ENCODE measurements at places on chromosomes 6 and 20.

GRCh38 chr6:42694586-42694985, 27.8 kb downstream of the PRPH2 start:
- no peak for DNase-seq

- no peak for DNase-seq
Observed at GRCh38 chr20:6888736-6889395, 121.4 kb downstream of the BMP2 start.

GRCh38 chr20:24422091-24422760, 47.2 kb upstream of the SYNDIG1 start:
- DNase-seq: no peak

- DNase-seq: no peak
Observed at GRCh38 chr6:112284603-112285002, 30.2 kb upstream of the LAMA4 start.

GRCh38 chr6:130420911-130421310, 55.1 kb downstream of the TMEM200A start:
- no peak for DNase-seq

GRCh38 chr6:119501798-119502483, 152.4 kb upstream of the MAN1A1 start:
- no peak for DNase-seq

- no peak for DNase-seq
Observed at GRCh38 chr6:65110031-65110430, 597.0 kb downstream of the EYS start.

DNA sequence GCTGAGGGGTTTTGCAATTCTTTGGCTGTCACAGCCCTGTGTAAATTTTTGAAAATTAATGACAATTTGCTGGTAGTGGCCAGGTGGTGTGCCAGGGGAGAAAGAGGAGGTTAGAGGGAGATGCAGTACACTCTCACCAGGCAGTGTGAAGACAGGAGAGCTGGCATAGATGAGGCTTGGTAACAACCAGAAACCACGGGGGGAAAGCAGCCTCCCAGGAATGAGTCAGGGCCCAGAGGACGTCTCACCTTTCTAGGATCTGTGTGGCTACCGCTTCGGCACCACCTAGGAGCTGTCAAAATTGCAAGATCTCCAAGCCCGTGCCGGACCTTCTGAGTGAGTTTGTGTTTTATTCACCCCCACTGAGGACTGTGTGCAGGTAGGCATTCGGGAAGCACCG, 171.4 kb downstream of the PACRG start:
- no peak for DNase-seq

- DNase-seq: no peak
Observed at GRCh38 chr6:154478701-154479060, 31.8 kb downstream of the CNKSR3 start.

- no peak for DNase-seq
Observed at GRCh38 chr6:137995371-137995770, 111.8 kb downstream of the PERP start.

DNA sequence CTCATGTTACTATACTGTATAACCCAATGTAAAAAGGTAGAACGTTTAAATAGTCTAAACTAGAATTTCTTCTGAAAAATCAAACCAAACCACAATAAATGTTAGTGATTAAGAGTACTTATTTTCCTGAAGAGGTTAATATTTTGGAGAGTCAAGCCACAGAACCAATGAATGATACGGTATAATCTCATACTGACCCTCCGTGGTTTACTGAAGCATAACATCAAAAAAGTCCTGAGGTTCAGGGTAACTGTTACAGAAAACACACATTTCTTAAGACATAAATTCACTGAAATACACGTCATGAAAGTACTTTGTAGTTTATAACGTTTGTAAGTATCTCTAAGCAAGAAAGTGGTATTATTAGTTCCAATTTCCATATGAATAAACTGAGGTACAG, 28.9 kb downstream of the ESF1 start:
- DNase-seq: no peak

GRCh38 chr20:43904827-43905177, 9.8 kb upstream of the TOX2 start:
- DNase-seq: no peak

DNA sequence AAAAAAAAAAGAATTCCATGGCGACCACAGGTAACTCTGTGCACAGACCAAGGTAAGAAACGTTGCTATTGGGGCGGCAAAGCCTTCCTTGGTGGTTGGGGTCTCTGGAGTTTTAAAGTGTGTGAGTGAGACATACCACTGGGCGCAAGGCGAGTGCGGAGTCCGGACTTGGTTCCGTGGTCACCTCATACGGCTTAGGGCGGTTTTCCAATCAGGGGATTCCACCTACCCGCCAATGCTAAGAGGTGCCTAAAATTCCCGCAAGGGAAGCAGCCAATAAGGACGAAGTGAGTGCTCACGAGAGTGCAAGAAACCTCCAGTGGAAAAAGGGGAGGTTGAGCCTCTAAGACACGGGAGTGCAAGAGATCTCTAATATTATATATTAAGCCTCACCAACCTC, 68.6 kb upstream of the PRSS16 start:
- DNase-seq: no peak

DNA sequence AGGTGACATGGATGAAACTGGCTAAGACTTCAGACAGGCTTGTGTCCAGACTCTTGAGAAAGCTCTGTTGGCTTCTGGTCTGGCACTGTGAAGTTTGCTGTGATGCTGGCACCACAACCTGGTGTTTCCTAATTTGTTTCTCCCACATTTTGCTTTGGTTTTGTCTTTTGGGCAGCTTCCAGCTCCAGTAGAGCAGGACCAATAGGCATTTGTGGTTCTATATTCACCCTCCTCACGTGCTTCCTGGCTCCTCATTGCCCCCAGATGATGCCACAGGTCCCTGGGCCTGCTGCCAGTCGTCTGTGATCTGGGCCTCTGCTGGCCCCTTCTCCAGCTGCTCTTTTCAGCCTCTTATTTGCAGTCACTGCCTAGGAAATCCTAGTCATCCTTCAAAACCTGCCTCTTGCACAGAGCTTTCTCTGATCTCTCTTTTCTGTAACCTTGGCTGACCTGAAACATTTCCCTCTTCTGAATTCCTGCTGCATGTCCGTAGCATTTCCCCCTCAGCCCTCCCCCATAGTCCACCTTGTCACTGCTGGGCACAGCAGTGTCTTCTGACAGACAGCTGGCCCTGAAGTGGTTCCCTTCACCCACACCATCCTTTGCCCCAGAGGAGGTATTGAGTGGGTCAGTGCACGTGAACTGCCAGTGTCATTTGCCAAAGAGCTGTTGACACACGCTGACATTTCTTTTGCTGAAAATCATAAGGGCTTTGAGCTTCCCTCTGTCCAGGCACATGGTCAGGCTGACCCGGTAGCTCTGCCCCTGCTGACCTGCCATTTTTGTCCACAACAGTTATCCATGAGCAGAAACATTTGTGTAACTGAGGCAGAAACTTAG, 63.0 kb downstream of the PTPN1 start:
- DNase-seq: no peak

DNA sequence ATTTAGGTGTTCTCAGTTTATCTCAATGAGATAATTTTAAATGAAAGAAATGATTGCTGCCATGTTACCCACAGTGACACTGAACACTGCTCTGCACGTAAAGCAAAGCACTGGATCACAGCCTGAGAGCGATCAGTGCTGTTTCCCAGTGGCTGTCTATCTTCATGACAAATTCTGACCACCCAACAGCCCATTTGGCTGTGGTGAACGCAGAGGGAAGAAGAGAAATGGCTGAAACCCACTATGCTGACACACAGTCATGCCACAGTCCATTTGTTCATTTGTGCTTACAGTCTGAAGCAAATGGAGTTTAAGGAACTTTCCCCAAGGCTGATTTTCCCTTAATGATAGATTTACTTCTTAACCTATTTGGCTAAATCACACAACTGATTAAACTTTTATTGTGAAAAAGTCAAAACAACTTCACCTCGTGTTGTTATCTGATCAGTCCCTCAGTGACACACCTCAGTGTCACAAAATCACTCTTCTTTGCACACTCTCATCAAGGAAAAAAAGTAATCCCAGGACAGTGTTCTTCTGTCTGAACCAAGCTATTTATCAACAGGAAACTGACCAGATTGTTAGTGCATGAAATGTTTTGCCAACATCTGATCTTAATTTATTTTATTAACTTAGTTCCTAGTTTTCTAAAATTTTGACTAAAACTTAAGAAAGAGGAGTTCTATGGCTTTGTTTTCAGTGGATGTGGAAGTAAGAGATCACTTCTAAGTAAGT, 225.1 kb downstream of the TBX18 start:
- DNase-seq: no peak

GRCh38 chr6:41719436-41720261, 15.8 kb downstream of the TFEB start:
- no peak for DNase-seq

- no peak for DNase-seq
Observed at GRCh38 chr6:161434350-161434749, 160.5 kb upstream of the AGPAT4 start.

- DNase-seq: no peak
Observed at GRCh38 chr6:107535626-107536025, 45.7 kb downstream of the SOBP start.

DNA sequence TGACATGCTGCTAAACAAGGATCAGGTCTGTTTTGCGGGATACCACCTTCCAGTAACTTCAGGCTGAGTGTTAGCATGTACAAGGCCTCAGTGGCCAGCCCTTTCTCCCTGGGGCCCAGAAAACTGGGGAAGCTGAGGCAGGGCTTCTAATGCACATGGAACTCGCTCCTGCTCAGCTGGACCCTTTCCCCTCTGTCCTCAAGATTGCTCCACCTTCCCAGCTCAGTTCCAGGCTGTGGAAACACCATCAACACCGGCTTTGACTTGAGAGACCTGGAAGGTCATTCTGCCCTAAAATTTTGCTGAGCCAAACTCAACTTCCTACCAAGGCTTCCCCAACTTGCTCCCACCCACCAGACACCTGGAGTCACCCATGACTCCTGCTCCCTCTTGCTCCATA, 4.2 kb upstream of the BLCAP start:
- no peak for DNase-seq

DNA sequence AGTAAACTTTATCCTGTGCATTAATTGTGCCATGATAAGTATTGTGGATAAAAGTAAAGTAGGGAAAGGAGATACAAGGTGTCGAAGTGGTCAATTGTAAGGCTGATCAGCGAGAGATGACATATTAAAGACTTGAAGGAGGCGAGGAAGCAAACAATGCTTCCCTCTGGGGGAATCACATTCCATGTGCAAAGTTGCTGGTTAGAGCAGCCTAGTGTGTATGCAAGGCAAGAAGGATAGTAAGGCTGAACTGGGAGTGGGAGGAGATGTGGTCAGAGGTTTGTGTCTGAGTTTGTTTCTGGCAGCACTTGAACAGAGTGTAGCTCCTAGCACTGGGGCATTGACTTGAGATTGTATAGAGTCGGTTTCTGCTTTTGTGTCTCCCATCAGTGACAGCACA, 122.9 kb downstream of the SLC35F1 start:
- no peak for DNase-seq

DNA sequence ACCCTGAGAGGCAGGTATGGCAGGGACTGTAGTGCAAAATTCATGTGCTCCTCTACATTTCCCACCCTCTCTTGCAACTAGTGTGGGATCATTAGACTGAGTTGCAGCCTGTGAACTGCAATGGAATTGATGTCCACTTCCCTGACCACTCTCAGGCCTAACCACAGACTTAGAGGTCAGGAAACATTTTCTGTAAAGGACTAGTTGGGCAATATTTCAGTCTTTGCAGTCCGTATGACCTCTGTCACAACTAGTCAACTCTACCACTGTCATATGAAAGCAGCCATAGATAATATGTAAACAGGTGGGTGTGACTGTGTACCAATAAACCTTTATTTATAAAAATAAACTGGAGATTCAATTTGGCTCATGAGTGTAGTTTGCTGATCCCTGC, 134.4 kb upstream of the TOP1 start:
- DNase-seq: no peak

- no peak for DNase-seq
Observed at GRCh38 chr20:32366380-32366779, 8.2 kb downstream of the ASXL1 start.

DNA sequence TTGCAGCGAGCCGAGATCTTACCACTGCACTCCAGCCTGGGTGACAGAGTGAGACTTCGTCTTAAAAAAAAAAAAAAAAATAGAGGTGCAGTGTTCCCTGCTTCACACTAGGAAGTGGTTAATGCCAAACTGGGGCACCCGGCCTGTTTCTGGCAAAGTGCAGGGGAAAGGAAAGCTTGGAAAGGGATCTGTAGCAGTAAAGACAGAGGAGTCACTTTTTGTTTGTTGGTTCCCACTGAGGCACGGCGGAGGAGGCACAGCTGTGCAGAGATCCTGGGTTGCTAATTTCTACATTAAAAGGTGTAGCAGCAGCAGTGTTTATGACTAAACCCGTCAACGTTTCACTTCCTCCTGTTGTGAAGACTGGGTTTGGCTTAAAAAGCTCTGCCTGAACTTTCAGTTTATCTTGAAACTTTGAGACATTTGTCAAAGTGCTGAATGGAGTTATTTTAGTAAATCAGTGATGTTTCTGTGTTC, 125.6 kb downstream of the CARMIL1 start:
- DNase-seq: no peak

DNA sequence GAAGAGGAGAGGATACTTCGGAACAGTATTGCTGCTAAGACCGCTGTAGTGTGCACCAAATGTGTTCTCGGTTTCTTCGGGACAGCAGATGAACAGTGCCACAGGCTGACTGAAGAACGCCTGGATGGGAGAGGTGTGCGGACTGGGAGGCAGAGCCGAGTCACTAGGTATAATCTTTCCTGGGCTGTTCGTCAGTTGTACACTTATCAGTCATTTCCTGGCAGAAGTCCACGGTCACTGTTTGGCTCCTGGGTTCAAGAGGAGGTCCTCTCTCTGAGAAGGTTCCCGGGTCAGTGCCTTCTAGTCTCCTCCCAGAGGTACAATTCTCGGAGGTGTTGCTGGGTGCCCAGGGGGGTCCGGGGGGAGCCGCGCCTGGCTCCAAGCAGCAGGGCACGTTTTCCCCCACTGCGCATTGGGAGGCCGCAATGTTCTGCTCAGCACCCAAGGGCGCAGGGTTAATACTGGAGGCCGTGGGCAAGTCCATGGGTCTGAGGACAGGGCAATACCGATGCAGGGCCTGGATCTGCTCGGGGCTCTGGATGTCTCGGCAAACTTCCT, 38.1 kb downstream of the GJA10 start:
- DNase-seq: no peak

- DNase-seq: no peak
Observed at GRCh38 chr6:105981002-105981887, 104.9 kb upstream of the PRDM1 start.

GRCh38 chr20:34013554-34013953, 19.8 kb downstream of the RALY start:
- DNase-seq: no peak

DNA sequence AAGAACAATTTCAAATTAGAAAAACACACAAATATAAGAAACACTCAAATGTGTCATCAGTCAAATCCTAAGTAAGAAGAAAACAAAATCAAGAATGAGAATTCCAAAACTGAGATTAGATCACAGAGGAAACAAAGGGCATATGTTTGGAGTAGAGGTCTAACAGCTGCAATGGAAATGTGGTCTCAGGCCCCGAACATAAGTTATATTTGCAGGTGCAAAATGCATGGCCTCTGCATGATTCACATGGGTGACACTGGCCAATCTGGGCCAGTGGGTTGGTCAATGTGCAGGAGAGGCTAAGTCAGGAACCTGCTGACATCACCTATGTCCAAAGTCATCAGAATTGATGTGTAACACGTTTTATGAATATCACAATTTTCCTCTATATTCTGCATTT, 108.5 kb upstream of the MAP7 start:
- no peak for DNase-seq

- DNase-seq: no peak
Observed at GRCh38 chr20:32855387-32855786, 3.3 kb upstream of the EFCAB8 start.

Measured in NCI-H2081 treated with DMSO at 0.1 percent for 48 hours (cell line).